KG1 (cell line): ENCODE measurements at places on chromosomes 13 and 19.
A peak's percentile ranks its signal among the peaks of the same experiment; 100 is the strongest.

GRCh38 chr13:45370922-45371406, 30.0 kb upstream of the TPT1 start:
- DNase-seq = no peak

DNA sequence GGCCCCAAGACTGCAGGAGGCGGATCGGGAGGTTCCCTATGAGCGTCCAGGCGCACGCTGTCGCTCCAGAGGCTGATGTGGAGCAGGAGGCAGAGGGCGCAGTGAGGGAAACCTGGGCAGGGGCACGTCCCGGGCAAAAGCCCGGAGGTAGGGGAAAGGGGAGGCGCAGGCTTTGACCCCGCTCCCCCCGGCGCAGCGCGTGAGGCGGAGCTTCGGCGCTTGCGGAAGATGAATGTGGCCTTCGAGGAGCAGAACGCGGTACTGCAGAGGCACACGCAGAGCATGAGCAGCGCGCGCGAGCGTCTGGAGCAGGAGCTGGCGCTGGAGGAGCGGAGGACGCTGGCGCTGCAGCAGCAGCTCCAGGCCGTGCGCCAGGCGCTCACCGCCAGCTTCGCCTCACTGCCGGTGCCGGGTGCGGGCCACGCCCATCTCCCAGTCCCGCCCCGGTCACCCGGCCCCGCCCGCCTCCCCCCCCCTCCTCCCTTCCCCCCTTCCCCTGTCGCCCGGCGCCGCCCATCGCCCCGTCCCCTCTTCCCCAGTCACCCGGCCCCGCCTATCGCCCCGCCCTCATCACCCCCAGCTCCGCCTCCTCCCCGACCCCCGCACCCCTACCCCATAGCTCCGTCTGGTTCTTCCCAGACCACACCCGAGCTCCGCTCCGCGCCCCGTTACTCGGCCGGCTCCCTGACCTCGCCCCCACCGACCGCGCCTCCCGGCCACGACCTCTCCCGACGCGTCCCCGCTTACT, 4.1 kb downstream of the HMG20B start:
- no peak for DNase-seq

DNA sequence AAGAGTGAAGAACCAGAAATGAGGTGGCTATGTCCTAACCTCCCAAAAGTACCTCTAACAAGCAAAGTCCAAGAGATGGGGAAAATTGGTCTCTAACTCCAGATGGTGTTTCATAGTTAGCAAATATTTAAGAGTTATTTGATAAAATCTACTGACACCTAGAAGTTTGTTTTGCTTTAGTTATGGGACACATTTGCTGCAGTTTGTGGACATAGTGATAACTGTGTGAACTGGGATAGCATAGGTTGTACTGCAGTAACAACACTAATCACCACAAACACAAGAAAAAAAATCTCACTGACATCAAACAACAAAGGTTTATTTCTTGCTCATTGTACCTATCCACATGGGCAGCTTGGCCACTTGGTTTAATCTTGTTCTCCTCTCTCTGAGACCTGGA, 965.0 kb upstream of the SPRY2 start:
- DNase-seq = no peak

- no peak for DNase-seq
These were observed 7.8 kb upstream of the SELENOV start for GRCh38 chr19:39506944-39507714.

DNA sequence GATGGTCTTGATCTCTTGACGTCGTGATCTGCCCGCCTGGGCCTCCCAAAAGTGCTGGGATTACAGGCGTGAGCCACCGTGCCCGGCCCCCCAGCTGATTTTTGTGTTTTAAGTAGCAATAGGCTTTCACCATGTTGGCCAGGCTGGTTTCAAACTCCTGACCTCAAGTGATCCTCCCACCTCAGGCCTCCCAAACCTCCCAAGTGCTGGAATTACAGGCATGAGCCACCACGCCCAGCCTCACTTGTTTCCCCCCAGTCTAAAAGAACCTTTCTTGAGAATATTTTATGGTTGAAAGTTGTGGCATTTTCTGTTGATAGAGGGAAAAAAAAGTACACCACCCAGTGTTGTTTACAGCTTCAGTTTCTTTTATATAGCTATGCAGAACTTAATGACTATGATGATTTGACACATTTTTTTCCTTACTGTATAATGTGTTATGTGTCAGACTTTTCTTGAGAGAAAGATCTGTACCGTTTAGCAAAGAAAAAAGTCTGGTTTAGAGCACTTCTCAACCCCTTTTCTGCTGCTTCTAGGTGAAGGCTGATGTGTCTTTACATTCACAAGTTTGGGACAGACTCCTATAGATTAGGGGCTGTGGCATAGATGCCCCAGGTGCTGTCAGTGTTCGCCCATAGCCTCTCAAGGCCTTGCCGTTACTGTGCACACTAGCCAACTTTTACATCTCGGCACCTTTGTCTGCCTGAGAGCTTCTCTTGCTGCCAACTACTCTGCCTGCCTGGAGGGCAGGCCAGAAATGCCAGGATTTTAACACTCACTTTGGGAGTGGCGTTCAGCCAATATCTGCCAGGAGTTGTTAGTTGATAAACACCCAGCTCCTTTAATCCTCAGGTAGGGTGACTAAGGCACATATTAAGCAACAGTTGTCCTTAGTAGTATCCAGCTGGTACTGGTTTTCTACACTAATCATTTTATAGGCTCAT, 33.0 kb downstream of the KCTD4 start:
- no peak for DNase-seq

GRCh38 chr19:38891771-38892170, 7.6 kb downstream of the SIRT2 start:
- DNase-seq = no peak

DNA sequence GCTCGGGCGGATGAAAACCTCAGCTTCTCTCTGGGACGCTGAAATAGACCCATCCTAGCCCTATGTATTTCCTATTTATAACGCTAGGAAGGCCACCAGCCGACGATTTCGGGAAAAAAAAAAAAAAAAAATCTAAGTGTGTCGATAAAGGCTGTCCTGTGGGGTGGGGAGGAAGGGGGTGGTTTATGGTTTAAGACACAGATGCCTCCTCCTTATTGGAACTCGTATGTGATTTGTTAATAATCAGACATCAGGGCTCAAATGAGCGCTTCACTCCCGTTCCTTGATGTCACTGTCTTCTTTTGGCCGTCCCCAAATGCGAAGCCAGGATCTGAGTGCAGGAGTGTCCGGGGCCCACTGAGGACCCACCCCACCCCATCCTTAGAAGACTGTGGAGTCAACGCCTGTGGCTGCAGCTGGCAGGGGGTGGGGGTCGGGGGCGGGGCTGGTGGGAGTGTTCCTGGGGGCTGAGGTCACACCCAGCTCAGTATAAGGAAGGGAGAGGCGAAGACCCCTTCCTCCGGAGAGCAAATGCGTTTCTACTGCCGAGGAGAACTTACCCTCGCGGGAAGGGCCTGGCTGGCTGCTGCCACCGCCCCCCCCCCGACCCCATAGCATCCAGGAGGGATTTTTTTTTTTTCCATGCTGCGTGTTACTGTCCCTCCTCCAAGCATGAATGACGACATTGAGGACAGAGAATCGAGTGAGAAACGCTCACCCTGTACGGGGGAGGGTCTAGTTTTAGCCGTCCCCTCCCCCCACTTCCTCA, 971 bp downstream of the ATCAY start:
- no peak for DNase-seq

GRCh38 chr13:49367640-49368422, 76.0 kb downstream of the CAB39L start:
- DNase-seq = no peak

DNA sequence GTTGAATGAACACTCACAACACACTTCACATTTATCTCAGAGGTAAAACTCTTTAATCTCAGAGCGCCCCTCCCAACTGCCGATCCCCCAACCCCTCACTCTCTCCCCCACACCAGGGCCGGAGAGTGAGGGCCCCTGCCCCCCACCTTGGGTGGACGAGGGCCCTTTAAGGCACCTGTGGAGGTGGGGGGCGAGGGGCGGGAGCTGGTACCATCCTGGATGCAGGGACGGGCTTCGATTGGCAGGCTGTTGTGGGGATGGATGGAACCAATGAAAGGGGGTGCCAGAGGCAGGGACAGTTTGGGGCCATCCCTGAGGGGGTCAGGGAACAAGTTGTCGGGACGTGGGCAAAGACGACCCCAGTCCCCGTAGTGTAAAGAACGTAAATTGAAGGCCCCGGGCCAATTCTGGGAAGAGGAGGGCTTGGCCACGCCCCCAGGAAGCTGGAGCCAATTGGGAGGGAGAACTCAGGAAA, 1.7 kb upstream of the PNKP start:
- no peak for DNase-seq

- no peak for DNase-seq
These were observed 187.9 kb downstream of the KATNAL1 start for GRCh38 chr13:30119476-30119875.

GRCh38 chr19:28700176-28700575, 512.8 kb downstream of the UQCRFS1 start:
- no peak for DNase-seq

GRCh38 chr19:16771618-16772017, 52.0 kb downstream of the NWD1 start:
- peak; percentile 78 for DNase-seq

- no peak for DNase-seq
These were observed 1842.5 kb upstream of the PRR20A start for GRCh38 chr13:55298201-55298600.

- peak; percentile 2 for DNase-seq
These were observed 730 bp downstream of the NRTN start for GRCh38 chr19:5805462-5806132.

GRCh38 chr13:51542346-51543242, 41.7 kb upstream of the WDFY2 start:
- DNase-seq = no peak

DNA sequence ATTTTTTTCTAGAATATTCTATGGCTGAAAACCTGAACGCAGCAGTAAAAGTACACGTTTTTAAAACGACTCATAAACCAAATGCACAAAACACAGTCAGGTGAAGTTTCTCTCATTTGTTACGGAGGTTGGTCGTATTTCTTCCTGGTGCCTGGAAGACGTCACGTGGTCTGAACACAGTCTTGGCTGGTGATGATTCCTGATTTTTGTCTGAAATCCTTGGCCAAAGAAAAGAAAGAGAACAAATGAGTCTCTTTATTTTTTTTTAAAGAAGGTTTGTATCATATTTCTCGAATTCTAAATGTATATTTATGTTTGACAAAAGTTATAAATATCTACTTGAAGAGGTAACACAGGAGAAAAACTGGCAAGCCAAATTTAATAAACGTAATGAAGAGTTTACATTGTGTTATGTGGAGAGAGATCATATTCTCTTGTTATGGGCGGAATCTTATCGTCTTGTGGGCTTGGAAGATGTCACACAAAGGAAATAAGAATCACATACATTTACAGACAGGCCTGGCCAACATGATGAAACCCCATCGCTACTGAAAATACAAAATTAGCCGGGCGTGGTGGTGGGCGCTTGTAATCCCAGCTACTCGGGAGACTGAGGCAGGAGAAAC, 10.0 kb upstream of the PNMA8A start:
- DNase-seq = no peak

DNA sequence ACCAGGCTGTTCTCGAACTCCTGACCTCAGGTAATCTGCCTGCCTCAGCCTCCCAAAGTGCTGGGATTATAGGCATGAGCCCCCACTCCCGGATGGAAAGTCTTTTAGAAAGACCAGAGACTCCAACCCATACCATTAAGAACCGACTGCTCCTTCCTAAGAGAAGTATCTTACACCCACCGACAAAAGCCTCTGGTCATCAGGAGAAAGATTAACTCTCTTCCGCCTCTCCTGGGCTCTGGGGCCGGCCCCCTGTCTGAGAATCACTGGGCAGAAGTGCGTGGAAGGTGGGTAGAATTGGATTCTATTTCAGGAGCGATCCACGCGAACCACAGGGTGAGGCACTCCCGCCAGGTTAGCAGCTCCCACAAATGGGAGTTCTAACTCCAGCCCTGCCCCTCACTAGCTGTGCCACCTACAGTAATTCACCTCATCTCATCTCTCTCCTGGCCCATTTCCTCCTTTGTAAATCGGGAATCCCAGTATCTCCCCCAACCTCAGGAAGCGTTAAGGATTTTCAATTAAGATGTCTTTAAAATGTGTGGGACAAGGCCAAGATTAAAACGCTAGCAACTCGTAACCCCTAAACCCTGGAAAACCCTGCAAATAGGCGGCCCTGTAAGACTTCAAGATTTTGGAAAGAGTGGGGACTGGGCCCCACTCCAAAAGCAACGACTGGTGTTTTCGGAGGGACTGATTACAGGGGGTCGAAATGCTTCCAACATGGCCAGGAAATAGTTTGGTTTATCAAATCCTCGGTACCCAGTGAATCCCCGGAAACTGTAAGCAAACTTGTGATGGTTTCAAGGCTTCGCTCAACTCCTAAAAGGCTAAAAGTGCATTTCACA, 1.3 kb downstream of the HNRNPL start:
- DNase-seq = no peak

GRCh38 chr19:4455719-4456475, 1.7 kb downstream of the UBXN6 start:
- no peak for DNase-seq

- peak; percentile 26 for DNase-seq
These were observed 28.7 kb downstream of the CYP4F2 start for GRCh38 chr19:15869109-15869555.

- no peak for DNase-seq
These were observed 19.5 kb upstream of the MAB21L1 start for GRCh38 chr13:35496006-35496405.

- no peak for DNase-seq
These were observed 1.0 kb upstream of the SLC17A7 start for GRCh38 chr19:49442354-49442753.

GRCh38 chr13:76222511-76222910, 586.4 kb downstream of the LMO7 start:
- DNase-seq = no peak

- DNase-seq = peak; percentile 48
These were observed 1.5 kb upstream of the HCN2 start for GRCh38 chr19:588093-588740.

- DNase-seq = no peak
These were observed 200.1 kb downstream of the MZT1 start for GRCh38 chr13:72527333-72527732.

DNA sequence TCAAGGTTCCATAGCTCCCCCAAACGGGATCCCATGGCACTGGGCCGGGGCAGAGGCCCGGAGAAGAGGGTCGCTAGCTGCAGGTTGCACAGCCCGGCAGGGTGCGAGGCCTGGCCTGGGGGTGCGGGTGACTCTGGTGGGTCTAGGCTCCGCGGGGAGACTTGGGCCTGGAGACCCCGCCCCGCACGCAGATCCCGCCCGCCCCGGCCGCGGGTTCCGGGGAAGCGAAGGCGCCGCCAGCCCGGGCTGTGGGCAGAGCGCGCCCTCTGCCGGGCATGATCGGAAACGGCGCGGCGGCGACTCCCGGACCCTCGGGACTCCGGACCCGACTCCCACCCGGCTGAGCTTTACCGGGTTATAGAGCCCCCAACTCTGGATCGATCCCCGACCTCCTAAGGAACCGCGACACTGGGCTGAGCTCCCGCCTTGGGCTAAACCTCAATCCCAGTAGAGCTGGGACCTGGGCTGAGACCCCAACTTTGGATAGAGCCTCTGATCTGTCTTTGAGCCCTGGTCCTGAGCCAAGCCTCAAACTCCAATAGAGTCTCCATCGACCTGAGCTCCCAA, 3.1 kb upstream of the TNFAIP8L1 start:
- DNase-seq = peak; percentile 34

GRCh38 chr19:43351998-43352746, 1.3 kb upstream of the CD177 start:
- DNase-seq = peak; percentile 28

- no peak for DNase-seq
These were observed 54.1 kb downstream of the WDFY2 start for GRCh38 chr13:51638216-51638871.

GRCh38 chr13:71339005-71339404, 528.0 kb downstream of the DACH1 start:
- DNase-seq = no peak

- no peak for DNase-seq
These were observed 218.1 kb downstream of the SLITRK5 start for GRCh38 chr13:87889254-87889653.
